ENCODE measurements at places on chromosomes 1 and 21.

DNA sequence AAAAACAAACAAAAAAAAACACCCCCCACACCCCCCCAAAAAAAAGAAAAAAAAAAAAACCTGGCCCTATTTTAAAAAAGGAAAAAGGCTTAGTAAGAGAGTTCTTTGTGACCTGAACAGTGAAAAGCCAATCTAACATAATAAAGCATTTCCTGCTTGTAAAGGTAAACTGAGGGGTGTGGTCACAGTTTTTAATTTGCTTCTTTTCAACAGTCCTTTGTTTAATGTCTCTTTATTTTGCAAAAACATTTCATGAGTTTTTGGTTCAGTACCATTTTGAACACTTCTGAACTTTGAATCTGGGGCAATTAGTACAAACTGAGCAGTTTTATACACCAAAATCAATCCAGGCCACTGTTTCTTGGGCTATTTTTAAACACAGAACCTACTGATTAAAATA, 37.6 kb downstream of the TOR3A start:
- H3K4me1 ChIP-seq = peaks cover 7% of the 10 kb centered on the region
- peaks cover 41% of the 10 kb centered on the region for H3K36me3 ChIP-seq
- no peak for DNase-seq
- no peak overlapping the region for H3K4me3 ChIP-seq
- no peak overlapping the region for H3K27ac ChIP-seq

- H3K27me3 ChIP-seq = peaks cover 73% of the 10 kb centered on the region
- no peak overlapping the region for H3K4me3 ChIP-seq
- H3K27ac ChIP-seq = no peak overlapping the region
- H3K36me3 ChIP-seq = no peaks in the 10 kb centered on the region
- H3K4me1 ChIP-seq = no peaks in the 10 kb centered on the region
Observed at GRCh38 chr1:160623862-160624261, 23.0 kb downstream of the SLAMF1 start.

DNA sequence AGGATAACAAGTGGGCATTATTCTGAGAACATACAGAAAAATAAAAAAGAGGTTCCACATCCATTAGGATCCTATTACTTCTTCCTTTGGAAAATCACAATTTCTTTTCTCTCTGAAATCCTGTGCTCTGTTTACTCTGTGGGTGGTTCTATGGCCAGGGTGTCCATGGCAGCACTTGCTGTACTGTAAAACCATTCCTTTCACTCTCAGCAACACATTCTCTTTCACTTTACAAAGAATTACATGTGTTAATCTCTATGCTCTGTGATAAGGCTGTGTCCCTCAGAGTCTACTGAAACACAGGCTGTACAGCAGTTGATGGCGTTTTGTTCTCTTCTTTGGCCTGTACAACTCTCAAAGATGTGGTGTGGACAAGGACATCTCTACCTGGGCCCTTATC, 524.1 kb downstream of the PTBP2 start:
- no peak overlapping the region for H3K4me3 ChIP-seq
- no peaks in the 10 kb centered on the region for H3K27me3 ChIP-seq
- H3K27ac ChIP-seq = no peak overlapping the region
- H3K36me3 ChIP-seq = no peaks in the 10 kb centered on the region
- no peak for DNase-seq

- DNase-seq = peak; percentile 44
- no peak overlapping the region for H3K27ac ChIP-seq
- no peaks in the 10 kb centered on the region for H3K27me3 ChIP-seq
Observed at GRCh38 chr21:42164064-42164789, 54.7 kb upstream of the ABCG1 start.

DNA sequence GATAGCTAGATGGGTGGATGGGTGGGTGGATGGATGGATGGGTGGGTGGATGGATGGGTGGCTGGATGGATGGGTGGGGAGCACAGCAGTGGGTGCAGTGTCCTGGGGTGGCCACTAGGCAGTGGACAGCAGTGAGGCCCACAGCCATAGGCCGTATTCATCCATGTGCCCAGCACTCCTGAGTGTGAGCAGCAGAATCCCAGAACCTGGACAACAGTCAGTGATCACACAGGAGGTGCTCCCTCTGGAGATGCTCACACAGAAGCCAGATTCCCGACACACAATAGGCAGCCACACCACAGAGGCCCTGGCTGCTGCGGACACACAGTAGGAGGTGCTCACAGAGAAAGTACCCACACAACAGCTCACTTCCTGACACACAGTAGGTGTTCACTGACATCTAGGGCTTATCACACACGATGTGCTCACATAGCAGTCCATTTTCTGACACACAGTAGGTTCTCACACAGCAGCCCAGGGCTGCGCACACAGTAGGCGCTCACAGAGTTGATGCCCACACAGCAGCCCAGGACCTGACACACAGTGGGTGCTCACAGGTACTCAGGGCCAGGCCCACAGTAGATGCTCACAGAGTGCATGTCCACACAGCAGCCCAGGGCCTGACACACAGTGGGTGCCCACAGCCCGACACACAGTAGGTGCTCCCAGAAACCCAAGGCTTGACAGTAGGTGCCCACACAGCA, 64.0 kb downstream of the RAP1GAP start:
- no peaks in the 10 kb centered on the region for H3K36me3 ChIP-seq
- H3K4me1 ChIP-seq = no peaks in the 10 kb centered on the region
- DNase-seq = no peak
- no peak overlapping the region for H3K4me3 ChIP-seq
- H3K27ac ChIP-seq = no peak overlapping the region

- peaks cover 7% of the 10 kb centered on the region for H3K4me1 ChIP-seq
- H3K36me3 ChIP-seq = peaks cover 5% of the 10 kb centered on the region
- peak within 1 kb of the TSS; percentile 25 for H3K27ac ChIP-seq
- peak within 1 kb of the TSS; percentile 73 for H3K4me3 ChIP-seq
- peak; percentile 97 for DNase-seq
- H3K27me3 ChIP-seq = no peaks in the 10 kb centered on the region
Observed at GRCh38 chr1:7783826-7784491, at the start of gene PER3. Gene PER3 (plus strand): TSS chr1:7784291. CDS start chr1:7784878, 587 bp downstream.

DNA sequence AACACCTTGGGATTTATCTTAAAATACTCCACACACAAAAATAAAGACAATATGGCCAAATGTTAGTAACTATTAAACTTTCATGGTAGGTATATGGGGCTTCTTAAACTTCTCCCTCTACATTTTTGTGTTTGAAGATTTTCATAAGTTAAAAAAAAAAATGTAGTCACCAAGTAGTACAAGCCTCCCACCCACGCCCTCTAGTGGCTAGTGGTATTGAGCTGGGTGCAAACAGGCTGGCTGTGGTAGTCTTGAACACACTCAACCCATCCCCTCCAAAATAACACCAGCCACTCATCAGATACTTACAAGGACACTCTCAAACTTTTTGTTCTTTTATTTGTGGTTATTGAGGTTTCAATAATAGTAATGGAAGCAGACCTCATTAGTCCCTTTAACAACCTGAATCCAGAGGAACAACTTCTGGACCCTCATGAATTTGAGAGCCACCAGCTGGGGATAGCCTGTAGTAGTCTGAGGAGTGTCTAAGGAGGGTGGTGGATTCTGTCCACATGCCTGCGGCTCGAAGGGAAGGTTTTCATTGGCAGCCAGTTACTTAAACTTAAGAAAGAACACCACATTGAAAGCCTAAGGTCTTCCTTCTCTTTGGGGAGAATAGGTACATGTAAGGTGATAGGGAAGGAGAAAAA, 15.6 kb downstream of the RD3 start:
- no peak overlapping the region for H3K4me3 ChIP-seq
- H3K27ac ChIP-seq = no peak overlapping the region
- H3K27me3 ChIP-seq = peaks cover 7% of the 10 kb centered on the region
- no peaks in the 10 kb centered on the region for H3K4me1 ChIP-seq
- DNase-seq = peak; percentile 81

DNA sequence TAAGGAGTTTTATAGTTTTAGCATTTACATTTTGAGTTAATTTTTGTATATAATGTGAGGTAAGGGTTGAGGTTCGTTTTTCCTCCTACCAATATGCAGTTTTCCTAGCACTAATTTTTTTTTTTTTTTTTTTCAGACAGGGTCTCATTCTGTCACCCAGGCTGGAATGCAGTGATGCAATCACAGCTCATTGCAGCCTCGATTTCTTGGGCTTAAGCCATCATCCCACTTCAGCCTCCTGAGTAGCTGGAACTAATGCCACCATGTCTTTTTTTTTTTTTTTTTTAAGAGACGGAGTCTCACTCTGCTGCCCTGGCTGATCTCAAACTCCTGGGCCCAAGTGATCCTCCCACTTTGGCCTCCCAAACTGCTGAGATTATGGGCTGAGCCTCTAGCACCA, 2.5 kb upstream of the UBASH3A start:
- no peaks in the 10 kb centered on the region for H3K36me3 ChIP-seq
- peaks cover 19% of the 10 kb centered on the region for H3K4me1 ChIP-seq
- H3K27me3 ChIP-seq = no peaks in the 10 kb centered on the region

GRCh38 chr1:200226268-200226968, 183.4 kb downstream of the ZNF281 start:
- no peak overlapping the region for H3K4me3 ChIP-seq
- H3K36me3 ChIP-seq = no peaks in the 10 kb centered on the region
- H3K4me1 ChIP-seq = no peaks in the 10 kb centered on the region
- no peak for DNase-seq

DNA sequence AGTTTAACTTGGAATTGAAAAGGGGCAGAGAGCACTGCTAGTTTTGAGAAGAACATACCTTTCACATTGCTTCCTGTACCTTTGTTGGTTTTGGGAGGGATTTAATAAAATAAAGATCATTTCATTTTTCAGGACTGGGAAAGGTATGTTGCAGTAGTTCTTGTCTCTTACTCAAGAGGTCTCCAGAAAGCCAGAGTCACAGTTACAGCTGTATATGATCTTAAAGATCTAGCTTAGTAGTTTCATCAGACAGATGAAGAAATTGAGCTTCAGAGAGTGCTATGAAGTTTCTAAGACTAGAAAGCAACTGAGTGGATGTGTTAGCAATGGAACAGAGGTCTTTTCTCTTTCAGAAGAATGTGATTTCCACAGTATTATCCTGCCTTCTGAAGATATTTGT, 1.0 kb downstream of the OR10K2 start:
- no peaks in the 10 kb centered on the region for H3K36me3 ChIP-seq
- no peak for DNase-seq
- no peaks in the 10 kb centered on the region for H3K27me3 ChIP-seq
- no peaks in the 10 kb centered on the region for H3K4me1 ChIP-seq

DNA sequence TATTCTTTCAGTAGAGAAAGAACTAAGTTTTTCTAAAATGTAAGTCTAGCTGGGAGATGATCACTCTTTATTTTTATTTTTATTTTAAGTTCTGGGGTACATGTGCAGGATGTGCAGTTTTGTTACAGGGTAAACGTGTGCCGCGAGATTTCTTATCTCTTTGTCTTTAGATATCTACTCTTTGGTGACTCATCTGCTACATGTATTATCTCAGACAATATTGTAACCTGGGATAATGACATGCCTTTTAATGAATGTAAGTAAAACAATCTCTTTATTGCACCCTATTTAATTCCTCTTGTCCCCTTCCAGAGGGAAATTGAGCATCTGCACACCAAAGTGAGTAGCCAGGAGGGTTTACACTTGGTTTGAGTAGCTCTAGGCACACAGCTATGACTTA, 9.4 kb downstream of the CR2 start:
- H3K36me3 ChIP-seq = no peaks in the 10 kb centered on the region
- DNase-seq = no peak

DNA sequence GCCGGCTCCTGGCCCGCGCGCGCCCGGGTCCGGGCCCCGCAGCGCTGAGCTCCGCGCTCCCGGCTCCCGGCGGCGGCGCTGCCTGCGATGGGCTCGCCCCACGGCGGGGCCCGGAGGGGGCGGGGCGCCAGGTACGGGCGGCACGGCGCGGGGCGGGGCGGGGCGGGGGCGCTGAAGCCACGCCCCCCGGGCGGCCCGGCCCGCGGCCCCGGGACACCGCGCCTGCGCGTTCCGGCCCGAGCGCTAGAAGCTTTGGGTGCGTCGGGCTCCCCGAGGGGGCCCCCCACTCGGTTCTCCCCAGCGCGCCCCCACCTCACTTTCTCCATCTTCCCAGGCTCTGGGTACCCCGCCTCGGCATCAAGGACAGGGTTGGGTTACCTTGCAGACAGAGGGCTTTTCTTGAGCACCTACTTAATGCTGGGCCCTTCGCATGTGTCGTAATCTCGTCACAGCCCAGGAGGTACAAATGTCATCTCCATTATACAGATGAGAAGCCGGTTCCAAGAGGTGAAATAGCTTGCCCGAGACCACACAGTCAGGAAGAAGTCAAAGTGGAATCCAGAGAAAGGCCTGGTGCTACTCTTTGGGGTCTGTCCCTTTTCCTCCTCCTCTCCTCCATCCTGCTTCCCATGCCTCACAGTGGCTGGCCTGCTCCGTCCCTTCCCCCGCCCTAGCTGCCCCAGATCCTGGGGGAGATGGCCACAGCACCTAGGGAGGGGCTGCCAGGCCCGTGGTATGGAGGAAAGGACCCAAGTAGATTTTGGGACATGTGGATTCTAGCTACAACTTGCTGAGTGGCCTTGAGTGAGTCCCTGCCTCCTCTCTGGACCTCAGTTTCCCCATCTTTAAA, 46.5 kb downstream of the RAP1GAP start:
- H3K27me3 ChIP-seq = no peaks in the 10 kb centered on the region
- peak; percentile 63 for DNase-seq
- H3K36me3 ChIP-seq = no peaks in the 10 kb centered on the region
- peaks cover 40% of the 10 kb centered on the region for H3K4me1 ChIP-seq
- H3K27ac ChIP-seq = peak overlapping the region; percentile 21

- H3K4me1 ChIP-seq = no peaks in the 10 kb centered on the region
- H3K27me3 ChIP-seq = no peaks in the 10 kb centered on the region
- no peak overlapping the region for H3K4me3 ChIP-seq
- H3K36me3 ChIP-seq = no peaks in the 10 kb centered on the region
Observed at GRCh38 chr1:107551456-107551855, 410.6 kb downstream of the NTNG1 start.

DNA sequence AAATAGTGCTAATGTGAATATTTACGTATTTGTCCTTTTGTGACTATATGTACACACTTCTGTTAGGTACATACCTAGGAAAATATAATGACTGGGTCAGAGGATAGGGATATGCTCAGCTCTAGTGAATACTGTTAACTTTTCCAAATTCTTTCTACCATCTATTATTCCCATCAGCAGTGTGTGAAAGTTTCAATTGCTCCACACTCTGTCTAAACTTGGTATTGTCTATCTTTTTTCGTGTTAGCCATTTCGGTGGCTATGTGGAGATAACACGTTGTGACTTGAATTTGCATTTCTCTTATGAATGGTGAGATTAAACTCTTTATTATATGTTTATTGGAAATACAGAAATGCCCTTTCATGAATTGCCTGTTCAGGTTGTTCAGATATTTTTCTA, 22.7 kb upstream of the LELP1 start:
- H3K36me3 ChIP-seq = no peaks in the 10 kb centered on the region
- no peaks in the 10 kb centered on the region for H3K4me1 ChIP-seq
- H3K27ac ChIP-seq = no peak overlapping the region
- no peak overlapping the region for H3K4me3 ChIP-seq

GRCh38 chr1:109640285-109640865, 15.5 kb upstream of the GSTM4 start:
- no peaks in the 10 kb centered on the region for H3K36me3 ChIP-seq
- no peaks in the 10 kb centered on the region for H3K27me3 ChIP-seq
- no peak overlapping the region for H3K27ac ChIP-seq
- H3K4me3 ChIP-seq = no peak overlapping the region
- peaks cover 5% of the 10 kb centered on the region for H3K4me1 ChIP-seq

GRCh38 chr1:94884106-94884505, 42.8 kb downstream of the CNN3 start:
- no peak overlapping the region for H3K4me3 ChIP-seq
- no peaks in the 10 kb centered on the region for H3K36me3 ChIP-seq
- H3K4me1 ChIP-seq = peaks cover 13% of the 10 kb centered on the region
- peak; percentile 57 for DNase-seq
- no peak overlapping the region for H3K27ac ChIP-seq
- H3K27me3 ChIP-seq = no peaks in the 10 kb centered on the region
